ENCODE measurements at places on chromosomes 4 and X.

DNA sequence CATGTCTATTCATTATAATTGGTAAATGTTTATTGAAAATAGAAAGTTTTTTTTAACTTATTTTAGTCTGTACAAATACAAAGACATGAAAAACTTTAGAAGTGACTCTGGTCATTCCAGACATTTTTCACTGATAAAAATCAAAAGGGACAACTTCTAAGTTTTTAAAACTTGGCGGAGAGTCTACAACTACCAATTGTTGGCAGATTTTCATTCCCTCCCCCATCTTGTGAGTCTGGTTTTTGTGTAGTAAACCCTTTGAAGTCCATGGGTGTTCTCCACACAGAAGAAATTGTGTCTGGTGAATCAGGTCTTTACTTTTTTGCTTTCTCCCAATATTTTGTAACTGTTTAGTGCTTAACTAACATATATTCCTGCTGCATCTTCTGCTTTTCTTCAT is 336.5 kb downstream of the PDGFC start:
- no peak for DNase-seq

DNA sequence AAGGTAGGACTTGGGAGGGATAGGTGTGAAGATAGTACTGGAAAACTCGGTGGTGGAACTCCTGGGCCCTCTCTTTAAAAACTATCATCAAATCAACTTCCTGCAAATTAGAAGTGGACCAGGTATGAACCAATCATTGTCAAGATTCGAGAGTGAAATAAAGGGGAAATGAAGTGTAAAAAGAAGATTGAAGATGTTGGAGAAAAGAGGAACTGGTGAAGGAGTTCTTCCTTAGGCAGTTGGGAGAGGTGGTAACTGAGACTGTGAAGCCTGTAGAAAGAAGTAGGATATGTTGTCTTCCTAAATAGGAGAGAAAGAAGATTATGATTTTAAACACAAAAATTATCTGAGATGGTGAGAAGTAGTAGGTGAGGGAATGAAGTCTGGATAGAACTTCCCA is 212.2 kb downstream of the PPP1R2C start:
- no peak for DNase-seq

- no peak for DNase-seq
These were observed 207.4 kb downstream of the ARHGAP24 start for GRCh38 chr4:85682391-85682790.

GRCh38 chr4:139656614-139657486 is 8.8 kb upstream of the MGST2 start:
- peak; percentile 77 for DNase-seq

- DNase-seq: peak; percentile 65
These were observed 368.7 kb upstream of the FAM241A start for GRCh38 chr4:111776561-111776960.

DNA sequence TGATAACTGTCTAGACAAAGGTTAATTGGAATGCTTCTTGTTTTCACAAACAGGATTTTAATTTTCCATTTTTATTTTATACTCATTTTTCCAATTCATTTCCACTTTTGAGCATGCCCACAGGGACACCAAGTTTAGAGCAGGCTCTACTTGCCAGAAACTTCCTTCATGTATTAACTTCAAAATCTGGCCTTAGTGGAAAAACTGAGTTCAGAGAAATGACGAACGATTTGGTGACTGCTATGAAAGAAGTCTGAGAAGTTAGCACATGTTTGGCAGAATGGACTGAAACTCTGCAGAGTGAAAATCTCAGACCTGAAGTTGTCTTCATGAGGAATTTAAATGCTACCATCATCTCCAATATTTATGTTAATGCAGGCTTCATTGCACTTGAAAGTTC is 214.1 kb downstream of the THOC2 start:
- DNase-seq: no peak

DNA sequence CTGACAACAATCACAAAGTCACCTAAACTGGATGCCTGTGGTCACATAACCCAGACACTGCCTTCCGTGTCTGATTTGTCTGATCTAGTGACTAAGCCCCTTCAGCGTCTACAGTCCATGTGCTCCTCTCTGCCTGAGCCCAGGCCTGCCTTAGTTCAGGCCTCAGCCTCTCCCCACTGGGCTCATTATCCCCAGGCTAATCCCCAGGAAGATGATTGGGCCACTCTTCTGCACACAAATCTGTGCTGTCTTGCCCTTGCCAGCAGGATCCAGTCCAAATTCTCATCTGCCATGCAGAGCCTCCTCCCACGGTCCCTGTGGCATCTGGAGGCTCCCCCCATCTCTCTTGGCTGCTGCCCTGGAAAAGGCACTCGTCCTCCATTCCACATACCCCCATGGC is 96.5 kb downstream of the SLC2A9 start:
- DNase-seq: peak; percentile 81

DNA sequence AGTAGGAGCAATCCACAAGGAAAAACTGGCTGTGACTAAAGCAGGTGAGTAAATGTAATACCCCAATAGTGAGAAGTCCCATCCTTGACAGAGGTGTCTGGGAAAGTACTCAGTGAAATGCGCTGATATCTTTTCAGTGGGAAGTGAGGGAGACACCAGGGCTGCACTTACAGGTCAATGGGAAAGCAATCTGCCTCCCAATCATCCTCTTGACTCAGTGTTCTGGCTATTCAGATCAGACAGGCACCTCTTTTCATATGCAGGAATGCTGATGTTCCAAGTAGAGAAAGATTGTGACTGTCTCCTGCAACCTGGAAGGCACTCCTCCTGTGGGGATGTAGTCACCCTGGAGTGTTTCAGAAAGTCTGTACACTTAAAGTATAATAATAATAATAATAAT is 39.9 kb upstream of the SPIN2A start:
- DNase-seq: no peak

DNA sequence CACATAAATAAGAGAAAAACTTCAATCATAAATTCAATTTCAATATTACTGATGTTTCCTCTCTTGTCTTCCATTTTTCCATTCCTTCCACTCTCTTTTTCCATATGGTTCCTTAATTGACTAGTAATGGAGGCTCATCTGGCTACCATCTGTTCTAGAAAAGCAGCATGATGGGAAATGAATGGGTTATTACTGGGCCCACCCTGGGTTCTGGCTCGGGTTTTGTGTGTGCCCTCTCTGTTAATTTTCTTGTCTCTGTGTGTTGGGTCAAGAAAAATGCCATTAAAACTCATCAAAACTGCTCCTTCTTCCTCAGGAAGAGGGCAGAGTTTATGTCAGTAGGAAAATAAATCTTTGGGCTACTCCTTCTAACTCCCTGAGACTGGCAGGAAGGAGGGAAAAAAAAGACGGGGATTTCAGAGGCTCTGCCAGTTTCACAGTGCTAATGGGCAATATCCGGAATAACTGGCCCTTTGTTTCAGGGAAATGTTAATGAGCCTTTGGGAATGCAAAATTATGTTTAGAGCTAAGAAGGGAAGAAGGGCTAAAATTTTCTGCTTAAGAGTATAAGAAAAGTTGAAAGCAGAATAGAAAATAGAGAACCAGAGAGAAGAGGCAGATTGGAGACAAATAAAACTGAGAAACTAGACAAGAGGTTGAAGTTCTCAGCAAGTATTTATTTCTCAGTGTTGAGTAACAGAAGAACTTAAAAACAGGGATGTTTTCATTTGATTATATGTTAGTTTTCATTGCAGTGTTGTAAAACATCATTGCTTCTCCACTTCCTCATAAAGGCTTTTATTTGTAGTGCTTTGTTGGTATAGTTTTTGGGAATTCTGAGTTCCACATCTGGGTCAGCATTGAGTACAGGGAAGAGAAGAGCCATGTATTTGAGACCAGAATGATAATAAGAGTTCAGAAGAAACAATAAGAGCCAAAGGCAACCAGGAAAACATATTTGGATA is 19.7 kb downstream of the GABRB1 start:
- no peak for DNase-seq

- peak; percentile 43 for DNase-seq
These were observed 3.7 kb upstream of the BEX4 start for GRCh38 chrX:103211012-103211715.

DNA sequence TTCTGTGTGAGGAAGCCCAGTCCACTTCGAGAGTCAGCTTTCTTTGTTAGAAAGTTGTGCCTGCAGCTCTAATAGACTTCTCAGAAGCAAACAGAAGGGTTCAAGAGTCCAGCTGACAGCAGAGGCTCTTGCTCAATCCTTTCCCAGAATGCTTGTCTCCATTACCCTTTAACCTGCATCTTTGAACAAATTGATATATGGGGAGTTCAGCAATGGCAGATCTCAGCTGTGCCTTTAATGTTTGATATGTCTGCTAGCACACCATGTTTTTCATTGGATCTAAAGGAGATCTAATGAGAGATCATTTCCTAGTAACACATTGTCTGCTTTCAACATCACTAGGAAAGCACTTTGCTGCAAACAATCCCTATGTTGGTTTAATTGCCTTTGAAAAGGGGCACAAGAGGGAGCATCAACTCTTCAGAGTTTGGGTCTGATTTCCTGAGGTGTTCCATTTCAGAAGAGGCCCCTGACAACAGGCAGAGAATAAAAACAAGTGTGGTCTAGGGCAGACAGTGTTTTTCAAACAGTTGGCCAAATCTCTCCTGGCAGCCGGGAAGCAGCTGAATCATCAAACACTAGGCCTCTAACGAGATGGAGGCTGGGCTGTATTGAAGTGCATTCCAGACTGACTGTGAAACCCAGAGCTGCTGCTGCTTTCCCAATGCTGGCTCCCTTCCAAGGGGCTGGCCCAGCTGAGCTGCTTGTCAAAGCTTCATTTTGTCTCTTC is 55.5 kb downstream of the LUZP4 start:
- peak; percentile 97 for DNase-seq

GRCh38 chr4:100509386-100509785 is 8.4 kb downstream of the EMCN start:
- no peak for DNase-seq

DNA sequence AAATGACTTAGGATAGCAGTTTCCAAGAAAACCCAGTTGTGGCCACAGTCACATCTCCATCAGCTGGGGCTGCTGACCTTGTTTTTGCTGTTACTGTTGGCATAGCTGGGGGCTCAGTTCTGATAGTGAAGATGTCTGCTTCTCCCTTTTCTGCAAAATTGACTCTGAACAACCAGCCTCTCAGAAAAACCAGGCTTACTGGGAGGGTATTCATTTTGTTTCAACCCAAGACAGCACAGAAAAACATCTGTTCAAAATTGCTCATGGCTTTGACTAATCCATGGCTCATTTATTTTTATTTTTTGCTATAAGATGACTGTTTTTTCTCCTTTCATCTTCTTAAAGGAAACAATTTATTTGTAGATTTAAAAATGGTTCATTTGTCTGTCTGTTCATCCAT is 53.1 kb downstream of the RASL11B start:
- DNase-seq: no peak

Measured in iris pigment epithelial cell (primary cell).